ENCODE measurements at places on chromosomes 12 and 14.

GRCh38 chr12:122032580-122032979 lies 10.9 kb downstream of the BCL7A start:
- no peak for DNase-seq

GRCh38 chr12:93430280-93430679 lies 11.5 kb downstream of the UBE2N start:
- no peak for DNase-seq

DNA sequence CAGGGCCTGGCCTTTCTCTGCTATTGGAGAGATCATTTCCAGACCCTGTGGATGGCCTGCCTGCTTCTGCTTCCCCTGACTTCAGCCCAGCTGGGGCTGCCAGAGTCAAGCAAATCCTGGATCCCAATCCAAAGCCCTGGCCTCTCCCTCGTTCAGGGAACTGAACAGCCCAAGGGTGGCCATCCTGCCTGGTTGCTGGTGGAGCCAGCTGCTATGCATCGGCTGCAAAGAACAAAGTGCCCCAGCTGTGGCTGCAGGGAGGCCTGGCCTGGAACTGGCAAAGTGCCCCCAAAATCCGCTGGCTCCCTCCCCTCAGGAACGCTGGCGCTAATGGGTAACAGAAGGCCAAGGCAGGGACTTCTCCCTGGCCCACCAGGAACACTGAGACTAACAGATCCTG lies 56.4 kb downstream of the LRRC74A start:
- no peak for DNase-seq

DNA sequence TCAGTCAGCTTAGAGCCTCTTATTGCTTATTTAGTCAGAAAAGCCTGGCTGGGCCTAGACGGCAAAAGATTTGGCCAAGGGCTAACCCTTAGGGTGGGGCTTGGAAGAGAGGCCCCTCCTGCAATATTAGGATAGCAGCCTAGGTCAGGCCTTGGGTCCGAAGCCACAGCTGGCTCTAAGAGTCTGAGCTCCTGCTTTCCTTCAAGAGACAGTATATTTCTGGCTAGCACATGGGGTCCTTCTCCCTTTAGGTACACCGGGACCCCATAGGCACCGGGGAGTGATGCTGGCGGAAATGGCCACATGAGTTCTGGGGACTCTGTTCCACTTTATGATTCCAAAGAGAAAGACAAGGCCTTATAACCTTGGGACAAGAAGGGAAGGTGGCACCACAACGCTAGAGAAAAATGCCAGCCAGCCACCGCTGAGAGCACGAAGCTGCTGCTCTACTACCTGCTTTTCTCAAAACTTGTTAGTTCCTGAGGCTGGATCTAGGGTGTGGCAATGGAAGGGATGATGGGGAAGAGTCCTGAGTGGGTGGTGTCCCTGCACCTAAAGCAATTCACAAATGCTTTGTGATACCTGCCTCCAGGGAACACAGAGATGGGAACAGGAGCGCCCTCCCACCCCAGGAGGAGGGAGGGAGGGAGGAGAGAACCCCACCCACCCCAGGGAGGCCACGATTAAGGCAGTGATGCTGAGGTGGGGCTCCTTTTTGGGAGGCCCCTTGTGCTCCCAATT lies 3.1 kb upstream of the AVIL start:
- DNase-seq, result no peak

DNA sequence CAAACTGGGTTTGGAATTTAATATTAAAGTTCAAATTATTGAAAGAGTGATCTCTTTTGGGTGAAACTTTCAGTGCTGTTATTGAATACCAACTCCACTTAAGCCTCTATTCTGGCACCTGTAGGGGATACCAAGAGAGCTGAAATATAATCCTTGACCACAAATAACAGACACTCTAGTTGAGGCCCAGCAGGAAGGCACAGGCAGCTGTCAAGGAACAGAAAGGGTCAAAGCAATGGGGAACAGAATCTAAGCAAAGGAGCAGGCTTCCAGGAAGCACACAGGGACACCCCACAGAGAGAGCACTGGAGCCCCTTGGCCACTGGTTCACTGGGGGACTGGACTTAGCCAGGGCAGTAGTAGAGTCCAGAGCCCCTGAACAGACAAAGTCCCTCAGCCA lies 120.9 kb upstream of the SFSWAP start:
- no peak for DNase-seq

- DNase-seq, result no peak
Observed at GRCh38 chr12:52585946-52586345, 12.3 kb upstream of the KRT74 start.

GRCh38 chr12:29071099-29071498 lies 78.0 kb upstream of the FAR2 start:
- DNase-seq, result no peak

- no peak for DNase-seq
Observed at GRCh38 chr12:6093764-6094163, 30.7 kb downstream of the VWF start.

Data from ELF-1 (cell line).